Islet precursor cell (in vitro differentiated cells): ENCODE measurements at places on chromosomes 16 and 17.

- no peak for DNase-seq
These were observed 108.8 kb upstream of the HLF start for GRCh38 chr17:55155856-55156560.

DNA sequence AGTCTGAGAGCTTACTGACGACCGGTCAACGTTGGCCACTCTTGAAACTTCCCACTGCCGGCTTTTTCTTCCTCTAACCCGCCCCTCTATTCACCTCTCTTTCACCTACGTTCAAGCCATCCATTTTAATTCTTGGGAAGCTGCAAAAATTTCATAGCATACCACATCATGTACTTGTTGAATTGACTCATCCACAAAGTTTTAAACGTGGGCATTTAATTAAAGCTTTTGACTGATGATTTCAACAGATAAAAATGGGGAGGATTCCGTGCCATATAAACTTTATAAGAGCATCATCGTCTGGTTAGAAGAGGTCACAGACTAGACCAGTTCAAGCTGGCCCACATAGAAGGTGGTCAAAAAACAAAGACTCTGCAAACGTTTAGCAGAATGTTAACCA lies 22.5 kb downstream of the VPS53 start:
- no peak for DNase-seq

DNA sequence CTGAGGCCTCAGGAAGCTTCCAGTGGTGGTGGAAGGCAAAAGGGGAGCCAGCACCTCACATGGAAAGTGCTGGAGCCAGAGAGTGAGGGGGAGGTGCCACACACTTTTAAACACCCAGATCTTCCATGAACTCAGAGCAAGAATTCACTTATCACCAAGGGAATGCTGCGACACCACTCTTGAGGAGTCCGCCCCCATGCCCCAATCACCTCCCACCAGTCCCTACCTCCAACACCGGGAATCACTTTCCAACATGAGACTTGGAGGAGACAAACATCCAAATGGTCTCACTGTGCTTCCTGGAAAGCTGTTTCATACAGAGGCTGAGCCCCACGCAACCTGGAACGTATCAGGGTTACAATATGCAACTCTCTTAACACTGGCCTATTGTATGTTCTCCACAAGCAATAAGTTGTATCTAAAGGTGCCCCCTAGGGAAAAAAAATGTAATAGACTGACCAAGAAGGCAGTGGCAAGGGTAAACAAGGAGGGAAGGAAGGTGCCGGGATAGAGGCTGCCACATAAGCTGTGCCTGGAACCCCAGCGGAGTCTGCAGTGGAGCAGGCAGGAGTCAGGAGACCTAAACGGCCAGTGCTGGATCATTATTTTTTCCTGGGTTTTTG lies 106.7 kb upstream of the FOXF1 start:
- no peak for DNase-seq

DNA sequence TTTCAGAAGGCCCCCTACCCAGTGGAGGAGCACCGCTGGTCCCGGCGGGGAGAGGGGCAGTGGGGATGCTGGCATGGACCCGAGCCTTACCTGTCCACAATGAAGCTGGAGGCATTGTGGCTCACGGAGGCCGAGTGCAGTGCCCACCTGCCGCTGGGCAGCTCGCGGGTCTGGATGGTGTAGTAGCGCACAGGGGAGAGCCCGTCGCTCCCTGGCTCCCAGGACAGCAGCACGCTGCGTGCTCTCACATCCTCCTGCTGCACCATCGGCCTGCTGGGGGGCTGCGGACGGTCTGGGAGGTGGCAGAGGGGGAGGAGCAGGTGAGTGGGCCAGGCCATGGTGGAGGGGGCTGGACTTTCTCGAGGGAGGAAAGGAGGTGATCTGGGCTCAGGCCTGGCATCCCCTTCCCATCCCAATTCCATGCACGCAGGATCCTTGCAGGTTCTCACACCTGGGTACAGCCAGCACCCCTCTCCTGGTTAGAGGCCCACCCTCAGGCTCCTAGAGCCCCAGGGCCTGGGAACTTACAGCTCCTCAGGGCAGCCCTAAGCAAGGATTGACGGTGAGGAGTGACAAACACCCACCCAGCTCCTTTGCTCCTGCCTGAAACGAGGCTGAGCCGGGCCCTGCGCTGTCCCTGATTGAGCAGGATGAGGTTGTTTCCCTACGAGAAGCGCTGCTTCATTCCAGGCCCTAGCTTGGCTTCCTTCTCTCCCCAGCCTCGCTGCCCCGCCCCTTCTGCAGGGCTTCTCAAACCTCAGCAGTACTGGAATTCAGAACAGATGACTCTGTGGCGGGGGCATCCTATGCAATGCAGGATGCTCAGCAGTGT lies 76.2 kb upstream of the CDC42EP4 start:
- DNase-seq: peak; percentile 85

DNA sequence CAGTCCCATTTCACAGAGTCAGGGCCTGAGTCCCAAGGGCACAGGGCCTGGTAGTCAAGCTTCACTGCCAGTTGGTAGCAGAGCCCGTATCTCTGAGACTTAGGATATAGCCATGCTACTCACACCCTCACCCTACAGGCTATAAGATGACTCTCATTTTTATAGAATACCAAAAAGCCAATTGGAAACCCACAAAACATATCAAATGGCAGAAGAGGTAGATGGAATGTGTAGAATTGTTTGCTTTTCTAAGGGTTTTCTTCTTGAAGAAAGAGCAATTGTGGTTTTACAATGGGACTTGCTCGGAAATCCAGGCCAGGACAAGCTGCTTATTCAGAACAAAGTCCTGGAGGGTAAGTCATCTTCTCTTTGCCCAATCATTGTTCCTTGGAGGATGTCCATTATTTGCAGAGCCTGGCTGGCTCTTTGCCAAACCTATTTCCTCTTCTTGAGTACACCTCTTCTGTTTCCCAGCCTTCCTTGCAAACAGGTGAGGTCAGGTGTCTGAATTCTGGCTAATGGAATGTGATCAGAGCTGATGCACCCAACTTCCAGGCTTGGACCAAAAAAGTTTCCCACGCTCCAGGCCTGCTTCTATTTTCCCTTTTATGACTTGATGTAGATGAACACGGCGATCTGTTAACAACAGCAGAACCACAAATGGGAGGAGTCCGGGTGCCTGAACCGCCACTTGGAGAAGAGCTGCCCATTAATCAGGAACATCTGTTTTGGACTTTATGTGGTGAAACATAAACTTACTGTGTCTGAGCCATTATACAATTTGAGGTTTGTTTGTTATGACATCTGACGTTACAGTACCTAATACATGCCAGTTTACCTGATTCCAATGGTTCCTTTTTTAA lies 16.9 kb upstream of the CCL22 start:
- DNase-seq: peak; percentile 70

- no peak for DNase-seq
These were observed 2.3 kb downstream of the OXLD1 start for GRCh38 chr17:81664051-81664470.

GRCh38 chr17:1928976-1929375 lies 96.2 kb downstream of the RTN4RL1 start:
- DNase-seq: peak; percentile 64

- DNase-seq: no peak
These were observed 29.2 kb downstream of the AXIN2 start for GRCh38 chr17:65532101-65532890.

GRCh38 chr16:12203780-12204351 lies 227.3 kb downstream of the SNX29 start:
- DNase-seq: no peak

GRCh38 chr17:78868391-78868790 lies 27.8 kb upstream of the USP36 start:
- no peak for DNase-seq

DNA sequence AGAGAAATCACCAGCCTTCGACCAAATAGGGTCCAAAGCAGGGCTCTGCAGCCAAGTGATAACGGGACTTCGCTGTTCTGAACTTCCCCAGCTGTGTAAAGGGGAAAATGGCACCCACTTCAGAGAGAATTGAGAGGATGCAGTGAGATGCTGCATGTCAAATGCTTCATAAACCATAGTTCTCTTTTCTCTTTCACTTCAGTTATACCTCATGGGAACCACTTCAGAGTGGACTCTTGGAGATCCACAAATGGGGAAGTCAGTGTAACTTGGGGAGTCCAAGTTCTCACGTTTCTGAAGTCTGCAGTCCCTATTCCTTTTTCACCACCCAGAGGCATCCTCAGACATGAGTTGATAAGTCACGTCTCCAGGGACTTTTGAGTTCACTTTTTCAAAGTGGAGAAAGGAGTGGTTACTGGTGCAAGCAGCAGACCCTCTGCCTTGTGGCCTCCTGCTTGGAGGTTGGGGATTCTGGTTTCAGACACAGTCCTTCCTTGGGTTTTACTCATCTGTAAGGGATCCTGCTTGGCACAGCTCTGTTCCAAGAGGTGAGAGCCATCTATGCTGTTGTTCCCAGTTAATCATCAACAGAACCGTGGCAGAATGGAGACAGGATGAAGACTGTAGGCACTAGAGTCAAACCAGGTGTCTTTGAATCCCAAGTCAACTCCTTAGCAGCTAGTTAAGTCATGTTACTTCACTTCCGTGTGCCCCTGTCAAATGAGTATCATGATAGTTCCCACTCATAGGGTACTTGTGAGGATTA lies 123.4 kb upstream of the NOL11 start:
- no peak for DNase-seq

DNA sequence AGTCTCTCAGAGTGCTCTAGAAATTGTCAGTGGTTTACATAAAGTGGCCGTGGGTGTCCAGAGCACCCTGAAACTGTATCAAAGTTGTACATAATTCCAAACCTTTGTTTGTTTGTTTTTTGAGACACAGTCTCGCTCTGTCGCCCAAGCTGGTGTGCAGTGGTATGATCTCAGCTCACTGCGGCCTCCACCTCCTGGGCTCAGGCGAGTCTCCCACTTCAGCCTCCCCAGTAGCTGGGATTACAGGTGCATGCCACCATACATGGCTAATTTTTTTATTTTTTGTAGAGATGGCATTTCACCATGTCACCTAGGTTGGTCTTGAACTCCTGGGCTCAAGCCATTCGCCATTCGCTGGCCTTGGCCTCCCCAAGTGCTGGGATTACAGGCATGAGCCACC lies 24.3 kb upstream of the ADGRG1 start:
- peak; percentile 23 for DNase-seq
